Kasumi-1 (cell line): ENCODE measurements at places on chromosomes 5 and 9.

- DNase-seq: no peak
These were observed 42.2 kb upstream of the FBXW11 start for GRCh38 chr5:172048539-172049101.

DNA sequence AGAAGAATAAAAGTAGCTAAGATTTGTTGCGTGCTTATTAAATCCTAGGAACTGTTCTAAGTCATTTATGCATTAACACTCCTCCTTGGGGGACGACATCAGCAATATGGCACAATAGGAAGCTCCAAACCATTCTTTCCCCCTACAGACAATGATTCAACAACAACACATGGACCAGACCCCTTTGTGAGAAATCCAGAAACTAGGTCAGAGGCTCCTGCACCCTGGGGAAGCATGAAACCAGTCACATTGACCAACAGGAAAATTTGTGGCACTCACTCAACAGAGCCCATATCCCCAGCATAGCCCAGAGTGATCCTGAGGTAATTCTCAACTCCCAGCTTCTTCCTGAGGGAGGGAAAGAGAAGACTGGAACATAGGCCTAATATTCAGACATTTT lies 294.4 kb downstream of the HINT1 start:
- no peak for DNase-seq

GRCh38 chr9:122498883-122499288 lies 11.7 kb upstream of the OR1J2 start:
- DNase-seq: peak; percentile 41

DNA sequence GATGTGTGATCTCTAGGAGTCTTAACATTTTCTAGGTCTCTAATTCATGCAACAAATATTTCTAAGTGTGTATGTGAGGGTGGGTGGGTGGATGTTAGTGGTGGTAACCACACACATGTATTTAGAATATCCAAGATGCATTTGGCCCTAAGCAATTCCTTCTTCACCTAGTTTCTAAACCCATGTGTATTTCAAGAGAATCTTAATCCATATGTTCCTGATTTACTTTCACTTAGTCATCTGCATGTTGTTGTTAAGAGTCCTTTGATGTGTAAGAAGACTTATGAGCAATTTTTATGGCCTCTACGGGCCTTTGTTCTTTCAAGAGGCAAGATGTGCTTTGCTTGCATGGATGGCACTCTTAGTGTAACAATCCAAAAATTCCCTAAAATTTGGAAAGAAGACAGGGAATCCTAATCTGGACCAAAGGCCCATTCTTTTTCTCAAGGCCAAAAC lies 282.6 kb downstream of the SPATA31D1 start:
- DNase-seq: no peak

- no peak for DNase-seq
These were observed 15.5 kb downstream of the BAAT start for GRCh38 chr9:101369286-101369685.

- no peak for DNase-seq
These were observed 51.3 kb upstream of the PRLR start for GRCh38 chr5:35281613-35282012.

DNA sequence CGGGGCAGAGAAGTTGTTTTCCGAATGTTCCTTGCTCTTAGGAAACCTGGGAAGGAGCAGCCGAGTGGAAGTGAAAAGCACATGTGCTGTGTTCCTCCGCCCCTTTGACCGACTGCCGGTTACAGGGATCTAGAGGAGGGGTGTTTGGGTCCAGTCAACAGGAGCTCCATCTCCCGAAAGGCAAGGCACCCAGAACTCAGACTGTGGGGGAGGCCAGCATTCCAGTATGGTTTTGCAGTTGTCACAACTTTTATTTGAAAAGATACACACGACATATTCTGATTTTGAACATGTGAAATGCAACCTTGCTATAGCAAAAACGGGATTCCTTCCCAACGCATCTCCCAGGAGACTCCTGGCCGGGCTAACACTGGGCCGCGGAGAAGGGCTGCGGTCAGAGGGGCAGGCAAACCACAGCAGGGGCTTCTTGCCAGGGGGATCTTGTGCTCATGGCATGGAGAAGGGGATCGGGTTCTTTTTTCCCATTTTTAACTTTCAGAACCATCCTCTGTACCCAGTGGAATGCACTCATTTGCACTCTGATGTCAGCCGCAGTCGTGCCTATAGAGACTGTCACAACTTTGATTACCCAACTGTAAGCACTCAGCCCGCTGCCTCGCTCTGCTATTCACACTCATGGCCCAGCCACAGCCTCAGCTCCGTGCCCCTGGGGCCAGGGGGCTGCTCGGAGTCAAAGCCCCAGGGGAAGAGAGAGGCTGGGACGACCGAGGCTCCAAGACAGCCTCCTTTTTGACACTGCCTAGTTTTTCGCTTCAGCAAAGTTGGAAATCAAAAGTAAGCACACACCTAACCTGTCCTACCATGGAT lies 3.9 kb downstream of the QRFP start:
- DNase-seq: peak; percentile 57

DNA sequence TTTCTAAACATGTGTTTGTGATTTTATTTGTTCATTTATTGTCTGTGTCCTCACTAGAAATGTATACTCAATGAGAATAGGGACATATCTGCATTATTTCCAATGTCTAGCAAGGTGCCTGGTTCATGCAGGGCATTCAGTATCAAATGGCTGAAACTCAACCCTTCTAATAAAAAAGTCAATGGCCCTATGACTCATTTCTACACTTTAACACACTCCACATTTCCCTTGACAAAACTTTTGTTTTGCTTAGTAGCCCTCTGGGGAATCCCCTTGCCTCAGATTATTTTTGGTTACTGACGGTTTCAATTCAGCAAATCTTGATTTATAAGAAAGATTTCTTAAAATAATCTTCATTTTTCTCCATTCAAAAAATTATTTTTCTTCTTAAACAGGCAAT lies 206.0 kb upstream of the DMRTA1 start:
- DNase-seq: no peak

DNA sequence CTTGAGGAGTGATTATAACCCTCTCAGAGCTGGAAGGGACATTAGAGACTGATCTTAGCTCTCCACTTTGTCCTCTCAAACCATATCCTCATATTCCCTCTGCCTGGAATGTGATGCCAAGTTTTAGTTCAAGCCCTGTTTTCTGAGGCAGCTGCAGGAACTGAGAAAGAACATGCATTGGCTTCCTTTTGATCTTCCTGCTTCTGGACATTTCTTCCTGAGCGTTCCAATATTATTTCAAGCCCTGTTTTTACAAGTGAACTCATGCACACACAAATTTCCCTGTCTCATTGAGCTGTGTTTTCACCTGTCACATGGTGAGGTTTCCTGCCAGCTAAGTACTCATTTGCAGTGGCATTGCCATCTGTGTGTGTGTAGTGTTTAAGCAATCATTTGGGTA lies 17.0 kb downstream of the FOCAD start:
- no peak for DNase-seq

DNA sequence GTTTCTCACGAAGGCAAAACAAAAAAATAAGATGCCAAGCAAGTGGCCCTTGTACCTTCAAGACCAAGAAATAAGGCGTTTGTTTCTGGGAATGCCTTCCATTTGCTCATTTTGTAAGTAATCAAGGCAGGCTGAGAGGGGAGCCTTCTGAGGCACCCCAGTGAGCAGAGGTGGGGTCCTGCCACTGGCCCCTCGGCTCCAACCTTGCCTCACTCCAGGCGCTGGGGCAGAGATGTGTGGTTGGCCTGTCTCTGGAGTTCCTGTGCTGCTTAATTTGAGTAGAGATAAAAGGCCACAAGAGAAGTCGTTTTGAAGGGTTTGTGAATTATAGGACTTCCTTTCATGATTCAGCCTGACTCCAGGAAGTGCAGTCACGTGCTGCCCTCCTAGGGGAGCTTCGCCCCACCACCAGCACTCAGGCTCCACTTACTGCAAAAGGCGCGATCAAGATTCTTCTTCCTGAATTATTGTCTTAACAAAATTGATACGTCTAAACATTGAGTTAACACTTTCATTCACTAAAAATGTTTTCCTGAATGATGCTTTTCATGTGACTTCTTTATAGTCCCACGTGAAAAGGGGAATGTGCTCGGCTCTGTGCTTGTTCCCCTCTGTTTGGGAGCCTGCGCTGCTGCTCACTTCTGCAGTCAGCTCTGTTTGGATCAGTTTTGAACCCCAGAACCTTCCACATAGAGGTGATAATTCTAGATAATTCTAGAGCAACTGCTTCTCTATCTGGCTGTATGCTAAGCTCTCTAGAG lies 13.7 kb downstream of the SYK start:
- DNase-seq: peak; percentile 93
